CD4-positive, alpha-beta T cell treated with Interleukin-4 for 4 hours (primary cell): ENCODE measurements at places on chromosomes 3 and 15.

DNA sequence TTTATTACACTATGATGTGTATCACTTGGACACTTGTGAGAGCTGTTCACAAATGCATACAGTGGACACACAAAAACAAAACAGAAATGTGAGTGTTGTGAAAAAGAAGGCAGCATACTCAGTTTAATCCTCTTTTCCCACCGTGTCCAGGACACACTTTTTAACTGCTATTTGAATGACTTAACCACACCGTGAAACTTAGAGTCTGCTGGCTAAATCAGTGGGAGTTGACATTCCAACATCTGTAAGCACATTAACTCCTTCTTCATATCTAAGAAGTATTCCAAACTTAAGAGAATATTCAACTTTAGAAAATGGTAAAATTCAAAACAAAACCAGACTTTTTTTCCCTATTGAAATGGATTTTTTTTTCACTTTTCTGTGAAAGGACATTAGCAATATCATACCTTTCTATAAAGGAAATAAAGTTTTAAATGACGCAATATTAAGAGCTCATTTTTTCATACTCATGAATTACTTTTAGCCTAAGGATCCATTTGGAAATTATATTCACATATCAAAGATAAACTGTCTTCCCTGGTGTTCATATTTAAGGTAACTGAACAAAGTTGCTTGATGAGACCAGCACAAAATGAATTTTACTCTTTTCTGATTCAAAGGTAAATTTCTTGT, 316.6 kb downstream of the RBMS3 start:
- DNase-seq = no peak

GRCh38 chr3:190038050-190038933, 82.4 kb downstream of the P3H2 start:
- no peak for DNase-seq

DNA sequence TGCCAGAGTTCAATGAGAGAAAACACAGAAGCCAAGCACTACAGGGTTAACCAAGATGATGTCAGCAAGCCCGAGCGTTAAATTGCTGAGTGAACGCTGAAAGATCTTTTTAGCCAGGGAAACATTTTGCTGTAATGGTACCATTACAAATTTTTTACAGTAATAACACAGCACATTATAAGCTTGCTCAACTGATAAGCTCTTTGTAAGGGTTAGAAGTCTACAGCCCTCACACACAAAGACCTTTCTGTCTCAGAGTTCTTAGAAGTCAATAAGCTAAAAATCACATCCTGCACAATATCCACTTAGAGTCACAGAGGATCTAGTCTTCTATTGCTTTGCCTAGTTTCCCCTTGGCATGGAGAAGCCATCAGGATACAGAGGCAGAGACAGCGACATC, 29.9 kb downstream of the CHSY1 start:
- no peak for DNase-seq

DNA sequence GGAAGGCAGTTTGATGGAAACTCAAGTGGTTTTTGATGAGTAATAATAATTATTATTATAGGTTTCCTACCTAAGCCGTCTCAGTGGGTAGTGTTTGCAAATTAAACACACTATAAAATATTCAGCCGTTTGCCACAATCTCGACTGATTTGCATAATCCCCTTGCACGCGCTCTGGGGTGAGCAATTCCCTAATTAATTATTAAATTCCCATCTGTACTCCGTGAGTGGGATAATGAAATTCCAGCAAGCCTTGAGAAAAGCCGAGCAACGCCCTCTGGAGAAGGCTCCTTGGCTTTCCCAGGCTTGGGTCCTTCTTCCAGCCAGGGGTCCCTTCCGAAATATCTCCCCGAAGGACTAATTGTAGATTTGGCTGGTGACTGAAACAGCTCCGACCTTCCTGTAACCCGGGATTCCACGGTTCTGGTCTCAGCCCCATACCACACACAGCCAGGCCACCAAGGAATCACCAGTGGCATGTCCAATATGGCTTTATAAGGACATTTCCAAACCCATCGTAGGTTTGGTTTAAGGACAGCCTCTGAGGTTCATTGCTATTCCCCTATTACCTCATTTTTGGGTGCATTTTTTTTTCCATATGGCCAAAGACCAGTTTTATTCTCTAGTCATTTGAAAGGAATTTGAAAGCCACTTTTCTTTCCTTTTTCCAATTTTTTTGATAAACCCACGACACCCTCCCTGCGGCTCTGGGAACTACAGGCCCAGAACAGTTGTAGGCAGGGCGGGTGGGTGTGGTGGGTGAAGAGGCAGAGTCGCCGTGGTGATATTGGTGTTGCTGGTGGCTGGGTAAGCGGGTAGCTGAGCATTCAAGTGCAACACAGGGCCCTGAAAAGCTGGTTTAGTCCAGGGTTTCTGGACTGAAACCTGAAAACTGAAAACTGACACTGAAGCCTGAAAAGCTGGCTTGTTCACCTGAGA, 33.2 kb upstream of the RGMA start:
- no peak for DNase-seq

DNA sequence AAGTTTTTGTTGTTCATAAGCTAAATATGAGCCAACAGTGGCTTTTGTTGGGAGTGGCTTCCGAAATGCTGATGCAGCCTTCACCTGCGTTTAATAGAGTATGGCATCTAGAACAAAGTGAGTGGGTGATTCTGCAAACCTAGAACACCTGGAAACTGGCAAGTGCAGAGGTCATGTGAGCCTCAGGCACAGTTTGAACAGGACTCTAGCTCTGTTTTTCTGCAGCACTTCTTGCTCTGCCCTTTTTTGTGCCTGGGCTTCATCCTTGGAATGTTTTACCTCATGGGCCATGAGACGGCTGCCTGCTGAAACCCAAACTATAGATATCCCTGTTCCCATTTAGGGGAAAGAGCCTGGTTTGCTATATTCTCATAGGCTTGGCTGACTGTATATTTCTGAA, 73.5 kb downstream of the LPP start:
- no peak for DNase-seq

GRCh38 chr3:69400683-69401082, 14.8 kb upstream of the FRMD4B start:
- no peak for DNase-seq

- no peak for DNase-seq
Measured at GRCh38 chr3:79094654-79095053, 673.1 kb downstream of the ROBO1 start.

GRCh38 chr3:4514916-4515315, 21.8 kb downstream of the ITPR1 start:
- DNase-seq = no peak

- DNase-seq = no peak
Measured at GRCh38 chr15:61853195-61853594, 207.1 kb downstream of the VPS13C start.

GRCh38 chr3:40387001-40387894, at the start of gene ENTPD3:
ENTPD3 (plus strand) TSS chr3:40387184; CDS start chr3:40388058, 874 bp downstream.
- DNase-seq = no peak

DNA sequence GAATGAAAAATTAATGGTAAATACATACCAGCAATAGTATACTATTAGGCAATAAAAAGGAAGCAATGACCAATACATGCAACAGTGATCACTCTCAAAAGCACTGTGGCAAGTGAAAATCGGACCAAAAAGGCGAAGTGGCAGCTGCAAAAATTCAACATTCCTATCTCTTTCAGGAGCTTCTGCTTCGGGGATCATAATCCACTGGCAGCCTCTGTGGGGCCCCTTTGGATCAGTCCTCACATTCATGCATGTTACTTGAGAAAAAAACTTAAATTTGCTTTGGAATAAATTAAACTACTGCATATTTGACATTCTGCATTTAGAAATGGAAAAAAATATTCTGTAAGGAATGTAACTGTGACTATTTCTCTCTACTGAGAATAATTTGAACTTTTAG, 425.6 kb downstream of the NR2F2 start:
- no peak for DNase-seq

DNA sequence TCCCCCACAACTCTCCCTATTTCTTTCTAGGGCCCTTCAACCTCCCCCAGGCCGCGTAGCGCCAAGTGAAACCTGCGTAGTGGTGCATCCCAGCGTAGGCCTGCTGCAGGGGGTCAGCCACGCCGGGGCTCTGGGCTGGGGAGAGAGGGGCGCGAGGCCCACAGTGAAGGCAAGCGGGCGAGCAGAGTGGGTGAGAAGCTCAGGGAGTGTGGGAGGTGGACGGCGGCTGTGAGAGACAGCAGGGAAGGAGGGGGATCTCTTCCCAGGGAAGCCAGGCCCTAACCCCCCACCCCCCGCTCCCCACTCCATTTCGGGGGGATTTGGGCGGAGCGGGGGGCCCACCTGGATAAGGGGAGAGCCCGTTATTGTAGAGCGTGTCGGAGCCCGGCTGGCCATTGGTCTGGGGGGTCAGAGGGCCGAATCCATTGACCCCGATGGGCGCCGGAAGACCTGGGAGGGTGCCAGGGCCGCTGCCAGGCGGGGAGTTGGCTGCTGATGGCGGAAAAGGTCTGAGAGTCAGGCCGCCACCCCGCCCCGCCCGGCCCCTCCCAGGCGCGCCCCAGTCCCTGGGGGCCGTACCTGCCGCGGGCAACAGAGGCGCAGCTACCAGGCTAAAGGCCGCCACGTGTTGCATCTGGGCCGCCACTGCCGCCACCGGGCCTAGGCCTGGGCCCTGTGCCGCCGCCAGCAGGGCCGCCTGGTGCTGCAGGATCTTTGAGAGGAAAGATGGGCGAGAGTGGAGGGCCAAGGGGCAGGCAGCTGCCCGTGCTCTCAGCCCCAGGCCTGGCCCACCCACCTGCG, 16.6 kb upstream of the PARP6 start:
- DNase-seq = no peak

DNA sequence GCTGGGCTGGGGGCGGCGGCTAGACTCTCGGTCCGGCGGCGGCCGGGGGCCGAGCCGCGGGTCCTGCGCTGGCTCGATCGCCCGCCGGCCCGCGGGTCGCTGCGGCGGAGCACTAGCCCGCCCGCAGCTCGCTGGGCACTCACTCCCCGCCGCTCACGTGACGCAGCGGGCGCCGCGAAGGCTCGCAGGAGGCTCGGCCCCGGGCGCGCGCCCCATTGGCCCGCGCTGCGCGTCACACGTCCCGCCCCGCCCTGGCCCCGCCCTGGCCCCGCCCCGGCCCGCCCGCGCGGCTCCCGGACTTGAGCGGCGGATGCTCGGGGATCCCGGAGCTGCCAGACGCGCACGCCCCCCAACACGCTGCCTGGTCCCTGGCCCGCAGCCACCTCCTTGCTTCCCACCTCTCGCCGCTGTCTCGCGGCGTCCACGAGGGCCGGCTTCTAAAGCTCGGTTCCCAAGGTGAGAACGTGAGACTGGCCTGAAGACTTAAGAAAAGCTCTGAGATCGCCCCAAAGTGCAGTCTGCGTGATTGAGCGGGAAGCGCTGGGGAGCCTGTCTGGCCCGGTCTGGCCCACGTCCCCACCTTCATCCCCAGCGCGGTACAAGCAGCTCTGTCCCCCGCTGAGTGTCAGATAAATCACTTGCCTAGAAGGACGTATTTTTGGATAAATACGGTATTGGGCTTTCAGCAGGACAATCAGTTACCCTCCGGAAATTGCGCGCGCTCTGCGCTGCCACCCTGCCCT, at the start of gene KLF15:
Gene KLF15, minus strand, starts transcription at position 114 of the 743 bp plus-strand sequence. CDS start 4,486 bp downstream, outside the sequence.
- peak; percentile 42 for DNase-seq

- DNase-seq = peak; percentile 62
Measured at GRCh38 chr15:34241376-34242330, 16.8 kb downstream of the EMC4 start.

- DNase-seq = no peak
Measured at GRCh38 chr3:170689296-170689829, 103.5 kb upstream of the SLC7A14 start.

- no peak for DNase-seq
Measured at GRCh38 chr3:87126321-87126720, 100.8 kb upstream of the CHMP2B start.

- DNase-seq = no peak
Measured at GRCh38 chr3:125128861-125129501, 73.2 kb upstream of the HEG1 start.

DNA sequence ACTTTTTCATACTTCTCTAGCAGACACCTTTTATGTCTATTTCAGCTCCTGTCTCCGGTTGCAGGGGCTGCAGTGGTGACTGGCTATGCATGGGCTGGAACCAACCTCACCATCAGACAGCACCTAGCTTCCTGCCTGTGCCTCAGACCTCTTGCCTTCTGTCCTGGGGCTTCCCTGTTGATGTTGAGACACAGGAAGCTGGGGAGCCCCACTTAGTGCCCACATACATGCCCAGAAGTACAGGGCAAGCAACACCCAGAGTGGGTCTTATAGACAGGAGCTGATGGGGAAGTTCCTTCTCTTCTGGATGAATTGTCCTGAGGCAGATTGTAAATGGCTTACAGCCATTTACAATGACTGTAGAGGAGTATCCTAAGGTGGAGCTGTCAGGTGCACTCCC, 65.3 kb upstream of the SIAH2 start:
- DNase-seq = no peak

DNA sequence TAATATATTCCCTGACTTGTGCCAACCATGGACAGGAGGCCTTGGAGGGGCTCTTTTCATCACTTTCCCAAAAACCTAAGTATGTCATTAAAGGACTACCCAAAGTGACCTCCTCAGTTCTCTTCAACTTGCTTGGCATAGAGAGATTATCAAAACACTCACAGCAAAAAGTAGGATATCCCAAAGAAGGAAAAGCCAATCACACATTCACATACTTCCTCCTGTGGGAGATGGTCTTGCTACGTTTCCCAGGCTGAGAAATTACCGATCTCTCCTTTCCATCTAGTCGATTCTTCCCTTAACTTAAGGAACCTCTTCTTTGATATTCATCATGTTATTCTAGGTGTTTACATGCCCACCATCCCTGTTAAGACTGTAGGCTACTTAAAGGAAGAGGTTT, 9.1 kb downstream of the DPPA4 start:
- no peak for DNase-seq

DNA sequence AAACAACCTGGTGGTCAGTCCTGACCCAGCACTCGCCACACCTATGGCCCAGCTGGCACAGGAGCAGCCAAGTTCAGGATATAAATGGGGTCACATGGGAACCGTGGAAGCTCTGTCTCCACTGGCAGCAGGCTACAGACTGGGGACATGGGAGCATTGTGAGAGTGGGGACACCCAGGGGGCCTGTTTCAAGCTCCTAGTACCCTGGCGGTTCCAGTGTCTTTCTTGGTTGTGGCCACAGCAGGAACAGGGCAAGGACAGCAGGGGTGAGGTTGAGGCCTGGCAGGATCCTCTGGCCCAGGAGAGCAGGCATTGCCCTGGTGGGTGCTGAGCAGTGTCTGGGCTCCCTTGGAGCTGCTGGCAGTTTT, 1.9 kb downstream of the CSK start:
- no peak for DNase-seq

DNA sequence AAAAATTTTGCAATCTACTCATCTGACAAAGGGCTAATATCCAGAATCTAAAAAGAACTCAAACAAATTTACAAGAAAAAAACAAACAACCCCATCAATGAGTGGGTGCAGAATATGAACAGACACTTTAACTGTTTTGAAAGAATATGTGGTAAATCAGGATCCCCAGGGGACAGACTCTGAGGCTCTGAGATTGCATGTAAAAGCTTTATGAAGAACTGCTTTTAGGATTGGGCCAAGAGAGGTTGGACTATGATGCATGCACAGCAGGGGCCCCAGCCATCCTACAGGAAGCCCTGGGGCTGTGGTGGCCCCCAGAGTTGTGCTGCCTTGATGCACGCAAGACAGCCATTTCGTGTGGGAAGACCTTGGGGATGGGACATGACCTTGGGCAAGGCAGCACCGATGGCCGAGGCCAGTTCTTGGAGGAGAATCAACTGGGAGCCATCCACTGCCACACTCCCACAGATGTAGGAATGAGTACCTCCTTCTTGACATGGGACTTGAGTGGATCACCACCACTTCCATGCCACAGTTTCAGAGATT, 298.1 kb upstream of the THBS1 start:
- no peak for DNase-seq

GRCh38 chr15:70203981-70204560, 106.4 kb upstream of the TLE3 start:
- DNase-seq = no peak
